ENCODE measurements at places on chromosomes 16 and 17.

GRCh38 chr17:6435968-6436367 is 1.0 kb upstream of the AIPL1 start:
- peak; percentile 50 for DNase-seq

GRCh38 chr17:15480204-15480603 is 12.8 kb upstream of the CDRT4 start:
- DNase-seq, result no peak

- no peak for DNase-seq
Observed at GRCh38 chr16:28875134-28876018, 2.9 kb upstream of the ATP2A1 start.

DNA sequence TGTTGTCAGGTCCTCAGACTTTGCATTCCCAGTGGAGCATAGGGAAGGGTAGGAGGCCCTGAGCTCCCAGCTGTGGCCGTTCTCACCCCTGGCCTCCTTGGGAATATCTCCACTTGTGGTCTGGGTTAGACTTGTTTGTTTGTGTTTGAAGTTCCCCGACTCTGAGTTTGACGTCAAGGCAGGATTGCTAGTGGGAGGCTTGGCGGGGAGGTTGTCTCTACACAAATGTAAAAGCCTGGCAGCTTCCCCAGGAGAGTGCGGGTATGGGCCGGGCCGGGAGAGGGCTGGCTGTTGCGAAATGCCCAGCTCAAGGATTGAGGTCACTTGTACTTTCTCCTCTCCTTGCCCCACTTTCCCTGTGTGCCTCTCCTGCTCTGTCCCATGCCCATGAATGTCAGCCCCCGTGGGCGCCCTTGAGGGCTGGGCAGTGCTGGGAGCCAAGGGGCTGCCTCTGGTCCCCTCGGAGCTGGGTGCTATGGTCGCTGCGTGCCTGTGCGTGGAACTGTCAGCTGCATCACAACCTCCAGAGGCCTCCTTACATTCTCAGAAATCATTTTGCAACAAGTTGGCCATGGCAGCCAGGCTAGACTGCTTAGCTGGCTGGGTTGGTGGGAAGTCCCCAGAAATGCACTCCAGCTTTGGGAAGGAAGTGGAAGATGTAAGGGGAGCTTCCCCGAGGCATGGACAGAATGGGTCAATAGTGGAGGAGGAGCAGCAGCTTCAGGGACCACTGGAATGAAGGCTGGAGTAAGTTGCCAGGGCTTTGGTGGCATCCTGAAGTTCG is 84.3 kb downstream of the KSR1 start:
- no peak for DNase-seq

DNA sequence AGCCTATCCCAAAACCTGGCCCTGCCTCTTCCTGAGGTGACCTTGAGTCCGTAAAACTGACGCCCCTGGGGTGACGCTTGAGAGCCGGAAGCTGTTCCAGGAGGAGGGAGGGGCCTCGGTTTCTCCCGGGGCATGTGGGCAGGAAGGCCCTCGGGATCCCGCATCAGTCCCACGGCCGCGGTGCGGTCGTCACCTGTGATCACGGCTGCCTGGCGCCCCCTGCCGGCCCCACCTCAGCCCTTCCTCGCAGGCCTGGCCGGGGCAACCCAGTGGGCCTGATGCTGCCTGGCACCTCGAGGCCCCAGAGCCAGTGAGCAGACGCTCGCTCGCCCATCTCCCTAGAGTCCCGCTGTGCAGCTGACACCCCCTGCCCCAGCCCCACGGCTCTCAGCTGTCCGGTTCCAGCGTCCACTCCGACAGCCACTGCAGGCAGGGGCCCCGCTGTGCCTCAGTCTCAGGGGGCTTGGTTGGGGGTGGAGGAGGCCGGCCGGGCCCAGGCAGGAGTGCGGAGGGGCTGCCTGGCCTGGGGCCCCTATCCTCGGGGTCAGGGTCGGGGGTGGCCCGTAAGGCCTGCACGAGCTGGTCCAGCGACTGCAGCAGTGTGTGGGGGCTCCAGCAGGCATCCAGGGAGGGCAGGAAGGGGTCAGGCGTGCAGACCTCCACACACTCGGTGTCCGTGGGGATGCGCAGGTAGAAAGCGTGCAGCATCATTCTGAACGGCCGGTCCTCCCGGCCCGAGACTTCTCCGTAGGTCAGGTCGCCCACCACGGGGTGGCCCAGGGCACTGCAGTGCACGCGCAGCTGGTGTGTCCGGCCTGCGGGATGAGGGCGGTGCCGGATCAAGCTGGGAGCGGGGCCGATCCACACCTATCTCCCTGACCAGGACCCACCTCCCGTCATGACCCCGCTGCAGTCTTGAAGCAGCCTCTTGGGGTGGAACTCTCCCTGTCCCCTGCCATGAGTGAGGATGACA is 2.3 kb downstream of the RPUSD1 start:
- peak; percentile 84 for DNase-seq

DNA sequence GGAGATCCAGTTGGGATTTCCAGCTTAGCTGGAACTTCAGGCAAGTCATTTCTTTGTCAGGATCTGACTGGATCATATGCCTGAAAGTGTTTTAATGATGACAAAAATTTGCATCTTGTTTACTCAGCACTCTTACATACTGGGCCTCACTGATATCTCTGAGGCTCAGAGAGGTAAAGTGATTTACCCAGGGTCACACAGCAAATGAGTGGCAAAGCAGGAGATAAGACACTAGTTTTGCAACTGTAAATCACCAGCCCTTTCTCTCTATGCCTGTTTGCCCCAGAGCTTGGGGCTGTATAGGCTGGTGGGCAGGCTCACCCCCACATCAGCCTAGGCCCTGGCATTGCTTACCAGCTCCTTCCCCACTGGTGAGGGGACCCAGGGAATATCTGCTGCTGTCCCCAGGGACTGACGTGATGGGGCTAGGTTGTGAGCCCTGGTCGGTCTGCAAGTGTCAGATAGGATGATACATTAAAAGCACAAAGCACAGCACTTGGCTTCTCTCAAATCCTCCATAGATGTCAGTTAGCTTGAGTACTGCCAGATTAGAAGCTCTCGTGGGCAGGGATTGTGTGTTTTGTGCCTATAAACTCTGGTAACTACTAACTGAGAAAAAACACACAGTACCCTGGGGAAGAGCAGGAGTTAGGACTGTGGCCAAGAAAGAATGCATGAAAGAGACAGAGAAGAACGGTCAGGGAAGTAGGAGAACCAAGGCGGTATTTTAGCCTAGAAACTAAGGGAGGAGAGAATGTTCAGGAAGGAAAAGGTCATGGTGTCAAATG is 165.4 kb downstream of the COPRS start:
- no peak for DNase-seq

DNA sequence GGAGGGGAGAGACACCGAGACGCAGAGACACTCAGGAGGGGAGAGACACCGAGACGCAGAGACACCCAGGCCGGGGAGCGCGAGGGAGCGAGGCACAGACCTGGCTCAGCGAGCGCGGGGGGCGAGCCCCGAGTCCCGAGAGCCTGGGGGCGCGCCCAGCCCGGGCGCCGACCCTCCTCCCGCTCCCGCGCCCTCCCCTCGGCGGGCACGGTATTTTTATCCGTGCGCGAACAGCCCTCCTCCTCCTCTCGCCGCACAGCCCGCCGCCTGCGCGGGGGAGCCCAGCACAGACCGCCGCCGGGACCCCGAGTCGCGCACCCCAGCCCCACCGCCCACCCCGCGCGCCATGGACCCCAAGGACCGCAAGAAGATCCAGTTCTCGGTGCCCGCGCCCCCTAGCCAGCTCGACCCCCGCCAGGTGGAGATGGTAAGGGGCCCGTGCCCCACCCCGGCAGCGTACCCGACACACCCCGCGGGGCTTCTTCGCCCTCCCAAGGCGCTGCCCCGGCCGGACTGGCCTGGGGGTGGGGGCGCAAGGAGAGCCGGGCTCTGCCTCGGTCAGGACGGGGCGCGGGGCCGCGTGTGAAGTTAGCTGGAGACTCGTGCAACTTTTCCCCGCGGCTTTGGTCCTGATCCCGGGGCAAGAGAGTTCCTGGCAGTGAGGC is 427 bp downstream of the PPP1R1B start:
- no peak for DNase-seq

DNA sequence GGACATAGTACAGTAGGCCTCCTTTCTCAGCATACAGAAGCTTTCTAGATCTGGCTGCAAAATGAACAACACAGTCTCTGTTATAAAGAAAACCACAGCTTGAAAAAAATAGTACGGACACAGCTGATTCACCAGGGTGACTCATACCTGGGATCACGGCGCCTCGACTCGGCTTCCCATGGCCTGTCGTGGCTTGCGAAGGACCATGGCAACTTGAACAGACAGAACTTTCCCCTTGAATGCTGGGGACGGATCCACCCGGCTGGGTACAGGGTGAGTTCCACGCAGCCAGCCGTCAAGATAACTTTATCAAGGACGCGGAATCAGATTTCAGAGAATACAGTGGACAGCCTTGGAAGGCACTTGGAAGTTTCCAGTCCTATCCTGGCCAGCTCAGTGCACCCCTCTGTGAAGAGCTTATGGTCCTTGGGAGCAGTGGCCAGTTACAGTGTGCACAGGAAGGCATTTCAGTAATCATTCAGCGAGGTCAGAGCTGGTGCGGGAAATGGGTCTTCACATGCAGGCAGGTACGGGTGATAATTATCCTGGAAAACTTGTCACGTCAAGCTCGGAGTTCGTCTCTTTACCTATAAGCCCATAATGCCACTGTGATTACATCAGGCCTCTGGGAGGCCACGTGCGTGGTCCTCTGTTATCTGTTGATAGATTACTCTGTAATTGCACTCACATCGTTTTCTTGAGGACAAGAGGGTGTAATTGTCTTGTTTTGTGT is 57.9 kb upstream of the MAF start:
- no peak for DNase-seq

GRCh38 chr16:27264151-27264550 is 4.4 kb downstream of the NSMCE1 start:
- no peak for DNase-seq

DNA sequence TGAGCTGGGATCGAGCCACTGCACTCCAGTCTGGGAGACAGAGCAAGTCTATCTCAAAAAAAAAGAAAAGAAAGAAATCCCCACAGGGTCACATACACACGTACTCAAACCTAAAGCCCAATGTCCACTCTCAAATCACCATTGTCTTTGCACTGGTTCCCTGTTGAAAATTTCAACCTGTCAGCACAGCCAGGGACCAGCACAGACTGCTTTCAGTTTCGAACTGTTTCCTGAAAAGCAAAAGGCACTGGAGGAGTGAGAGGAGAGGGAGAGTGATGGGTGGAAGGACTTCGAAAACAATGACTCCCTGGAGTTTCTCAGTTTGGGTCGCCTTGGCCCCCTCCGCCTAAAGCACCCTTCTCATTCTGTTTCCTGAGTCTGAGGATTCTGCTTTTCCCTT is 9.0 kb upstream of the CD300C start:
- DNase-seq, result no peak

DNA sequence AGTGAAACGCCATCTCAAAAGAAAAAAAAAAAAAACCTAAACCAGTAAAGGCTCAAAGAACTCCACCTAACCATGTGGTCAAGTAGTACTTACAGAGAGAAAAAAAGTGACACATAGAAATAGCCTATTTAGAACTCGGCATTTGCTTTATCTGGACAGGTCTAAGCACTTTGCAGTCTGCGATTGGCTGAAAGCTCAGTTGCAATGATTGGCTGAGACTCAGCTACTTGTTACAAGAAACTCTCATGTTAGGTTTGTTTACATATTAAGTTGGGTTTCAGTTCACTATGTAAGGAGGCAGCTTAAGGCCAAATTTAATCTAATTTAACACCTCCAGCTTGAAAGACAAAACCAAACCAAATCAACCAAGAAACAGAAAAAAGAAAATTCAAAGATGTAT is 19.1 kb downstream of the ABCC3 start:
- no peak for DNase-seq

GRCh38 chr16:66752379-66752778 is 970 bp upstream of the DYNC1LI2 start:
- no peak for DNase-seq

DNA sequence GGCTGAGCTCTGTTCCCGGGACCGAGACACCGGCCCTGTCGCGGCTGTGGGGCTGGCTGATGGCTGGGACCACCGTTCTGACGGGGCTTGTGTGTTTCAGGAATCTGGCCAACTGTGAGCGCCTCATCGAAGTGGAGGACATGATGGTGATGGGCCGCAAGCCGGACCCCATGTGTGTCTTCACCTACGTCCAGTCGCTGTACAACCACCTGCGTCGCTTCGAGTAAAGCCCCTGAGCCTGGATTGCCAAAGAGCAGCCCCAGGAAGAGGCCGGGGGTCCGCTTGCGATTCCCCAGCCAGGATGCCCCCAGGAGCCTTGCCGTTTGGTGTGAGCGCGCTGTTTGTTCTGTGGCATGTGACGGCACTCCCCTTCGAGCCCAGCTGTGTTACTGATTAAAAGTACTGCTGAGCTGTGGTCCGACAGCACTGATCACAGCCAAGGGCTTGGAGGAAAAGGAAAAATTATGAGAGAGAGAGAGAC is 23.0 kb downstream of the SMTNL2 start:
- no peak for DNase-seq

DNA sequence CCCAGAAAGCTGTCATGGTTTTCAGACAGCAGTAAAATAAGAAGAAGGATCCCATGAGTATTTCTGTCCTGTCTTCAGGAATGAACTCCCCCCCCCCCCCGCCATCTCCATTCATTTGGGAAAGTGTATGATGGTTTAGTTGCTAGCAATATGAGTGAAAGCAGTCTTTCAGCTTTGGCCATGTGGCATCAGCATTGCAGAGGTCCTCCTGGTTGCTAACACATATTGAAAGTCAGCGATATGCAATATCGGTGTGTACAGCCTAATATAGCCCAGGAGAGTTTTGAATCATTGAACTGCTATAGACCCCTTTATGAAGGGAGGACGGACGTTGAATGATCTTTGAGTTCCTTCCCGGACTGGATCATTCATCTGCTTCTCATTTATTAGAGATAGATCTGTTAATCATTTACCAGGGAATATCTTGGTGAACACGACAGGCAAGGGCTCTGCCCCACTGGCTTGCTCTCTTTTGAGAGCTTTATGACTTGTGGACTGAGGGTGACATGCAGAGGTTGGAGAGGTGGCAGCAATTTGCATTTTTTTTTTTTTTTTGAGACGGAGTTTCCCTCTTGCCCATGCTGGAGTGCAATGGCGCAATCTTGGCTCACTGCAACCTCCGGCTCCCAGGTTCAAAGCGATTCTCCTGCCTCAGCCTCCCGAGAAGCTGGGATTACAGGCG is 25.2 kb downstream of the DEF8 start:
- no peak for DNase-seq

DNA sequence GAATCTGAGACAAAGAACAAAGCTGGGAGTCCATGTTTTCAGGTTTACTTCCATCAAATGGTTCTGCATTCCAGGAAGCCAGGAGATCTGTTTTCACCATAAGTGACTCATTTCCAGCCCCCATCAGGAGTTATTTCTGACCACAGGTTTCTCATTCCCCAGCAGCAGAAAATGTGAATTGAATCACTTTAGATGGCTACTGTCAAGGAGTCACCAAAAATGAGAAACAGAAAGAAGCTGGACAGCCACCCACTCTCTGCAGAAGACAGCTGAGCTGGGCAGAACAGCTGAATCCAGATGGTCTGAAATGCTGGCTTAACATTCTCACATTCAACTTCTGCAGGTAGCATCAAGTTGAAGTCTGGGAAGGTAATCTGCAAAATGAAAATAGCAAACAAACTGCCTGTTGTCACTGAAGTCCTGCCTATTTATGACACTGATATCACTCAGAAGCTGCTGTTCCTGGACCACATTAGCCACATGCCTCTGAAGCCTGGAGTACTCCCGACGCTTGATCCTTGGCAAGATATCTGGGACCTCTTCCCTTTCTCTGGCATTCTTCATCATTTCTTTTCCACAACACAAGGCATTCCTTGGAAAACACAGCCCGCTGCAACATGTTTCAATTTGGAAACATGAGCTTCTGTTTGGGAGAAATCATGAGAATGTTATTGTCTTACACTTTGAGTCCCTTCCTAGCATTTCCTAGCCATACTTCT is 15.3 kb downstream of the CCL11 start:
- no peak for DNase-seq

Measured in erythroblast (primary cell).